ENCODE measurements at places on chromosomes 5 and 9.

- DNase-seq, result no peak
Measured at GRCh38 chr5:19753579-19753978, 234.4 kb downstream of the CDH18 start.

GRCh38 chr5:35488791-35489190, 128.9 kb upstream of the SPEF2 start:
- DNase-seq, result peak; percentile 38

GRCh38 chr5:72141440-72142355, 34.4 kb downstream of the MAP1B start:
- DNase-seq, result no peak

GRCh38 chr9:106911951-106912350, 49.0 kb downstream of the ZNF462 start:
- DNase-seq, result no peak

DNA sequence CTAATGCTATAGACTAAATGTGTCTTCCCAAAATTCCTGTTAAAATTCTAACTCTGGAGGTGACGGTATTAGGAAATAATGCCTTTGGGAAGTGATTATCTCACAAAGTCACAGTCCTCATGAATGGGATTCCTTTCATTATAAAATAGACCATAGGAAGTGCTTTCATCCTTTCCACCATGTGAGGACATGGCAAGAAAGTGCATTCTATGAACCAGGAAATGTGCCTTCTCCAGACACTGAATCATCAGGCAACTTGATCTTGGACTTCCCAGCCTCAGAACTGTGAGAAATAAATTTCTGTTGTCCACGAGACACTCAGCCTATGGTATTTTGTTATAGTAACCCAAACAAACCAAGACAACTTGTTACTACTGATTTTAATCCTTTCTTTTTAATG, 582.4 kb upstream of the C9orf72 start:
- no peak for DNase-seq

GRCh38 chr9:26169708-26170107, 491.5 kb upstream of the TUSC1 start:
- no peak for DNase-seq

- no peak for DNase-seq
Measured at GRCh38 chr5:128252756-128253155, 169.2 kb downstream of the SLC12A2 start.

DNA sequence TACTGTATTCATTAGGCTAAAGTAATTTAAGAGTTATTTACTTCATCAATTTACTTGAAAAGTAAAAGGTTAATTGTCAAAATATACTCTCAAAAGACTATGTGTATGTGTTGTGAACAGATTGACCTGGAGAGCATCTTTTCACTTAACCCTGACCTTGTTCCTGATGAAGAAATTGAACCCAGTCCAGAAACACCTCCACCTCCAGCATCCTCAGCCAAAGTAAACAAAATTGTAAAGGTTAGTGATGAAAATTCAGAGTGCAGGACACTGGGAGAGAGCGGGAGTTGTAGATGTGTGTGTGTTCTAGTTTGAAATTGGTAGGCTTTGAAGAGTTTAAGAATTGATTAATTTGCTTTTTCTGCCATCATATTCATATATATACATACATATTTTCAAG, 41.9 kb downstream of the KIF2A start:
- DNase-seq, result no peak

DNA sequence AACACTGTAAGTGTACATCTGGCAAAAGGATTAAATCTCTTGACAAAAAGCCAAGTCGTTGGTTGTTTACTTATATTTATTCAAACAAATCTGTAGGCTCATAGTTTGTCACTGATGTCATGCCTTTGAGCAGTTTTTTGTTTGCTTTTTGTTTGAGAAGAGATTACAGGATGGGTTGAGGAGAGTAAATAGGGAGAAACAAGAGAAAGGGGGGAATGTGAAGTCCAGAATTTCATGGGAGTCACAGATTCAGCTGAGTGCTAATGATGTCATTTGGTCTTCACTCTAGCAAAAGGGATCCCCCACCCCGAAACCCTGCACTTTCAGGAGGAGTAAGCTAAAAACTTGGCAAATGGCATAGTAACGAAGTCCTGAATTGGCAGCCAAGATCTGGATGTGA, 337.4 kb downstream of the GLIS3 start:
- no peak for DNase-seq

DNA sequence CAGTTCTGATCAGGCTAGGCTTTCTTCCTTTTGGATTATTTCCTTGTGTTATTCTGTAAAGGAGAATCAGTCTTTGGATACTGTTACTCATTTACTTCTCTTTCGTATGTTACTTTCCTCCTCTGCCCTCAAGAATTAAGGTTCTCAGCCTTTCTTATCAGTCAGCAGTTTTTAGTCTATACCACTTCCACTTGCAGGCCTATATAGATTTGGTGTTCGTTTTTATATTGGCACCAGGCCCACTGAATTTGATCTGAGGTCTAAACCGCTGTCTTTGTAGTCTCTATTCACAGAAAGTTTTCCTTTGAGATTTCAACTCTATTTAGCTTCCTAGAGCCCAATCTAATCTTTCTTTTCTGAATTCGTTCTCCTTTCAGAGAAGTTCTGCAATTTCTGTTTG, 62.8 kb downstream of the ERBIN start:
- no peak for DNase-seq

DNA sequence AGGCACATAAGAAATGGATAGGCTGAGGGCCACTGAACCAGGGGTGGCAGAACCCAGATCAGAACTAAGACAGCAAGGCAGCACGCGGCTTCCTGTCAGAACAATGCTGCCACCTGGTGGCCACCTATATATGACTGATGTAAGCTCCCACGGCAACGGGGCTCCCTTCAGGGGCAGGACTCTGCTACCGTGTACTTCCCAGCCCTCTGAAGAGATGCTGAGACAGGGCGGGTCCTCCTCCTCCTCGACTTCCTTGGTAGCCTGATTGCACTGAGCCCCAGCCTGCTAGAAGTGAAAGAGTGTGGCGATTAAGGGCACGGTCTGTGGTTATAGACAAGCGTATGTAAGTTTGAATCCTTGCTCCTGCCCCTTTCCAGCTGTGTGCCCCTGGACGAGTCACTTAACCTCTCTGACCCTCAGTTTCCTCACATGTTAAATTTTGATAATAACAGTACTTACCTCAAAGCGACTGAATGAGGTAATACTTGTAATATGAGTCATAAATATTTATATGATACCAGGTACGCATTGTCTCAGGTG, 13.3 kb downstream of the RPS14 start:
- DNase-seq, result peak; percentile 87

GRCh38 chr5:105677291-105677690, 1993.4 kb downstream of the EFNA5 start:
- no peak for DNase-seq

- DNase-seq, result no peak
Measured at GRCh38 chr5:41736641-41737040, 133.6 kb downstream of the OXCT1 start.

- DNase-seq, result no peak
Measured at GRCh38 chr5:21649969-21650368, 1203.2 kb downstream of the CDH12 start.

DNA sequence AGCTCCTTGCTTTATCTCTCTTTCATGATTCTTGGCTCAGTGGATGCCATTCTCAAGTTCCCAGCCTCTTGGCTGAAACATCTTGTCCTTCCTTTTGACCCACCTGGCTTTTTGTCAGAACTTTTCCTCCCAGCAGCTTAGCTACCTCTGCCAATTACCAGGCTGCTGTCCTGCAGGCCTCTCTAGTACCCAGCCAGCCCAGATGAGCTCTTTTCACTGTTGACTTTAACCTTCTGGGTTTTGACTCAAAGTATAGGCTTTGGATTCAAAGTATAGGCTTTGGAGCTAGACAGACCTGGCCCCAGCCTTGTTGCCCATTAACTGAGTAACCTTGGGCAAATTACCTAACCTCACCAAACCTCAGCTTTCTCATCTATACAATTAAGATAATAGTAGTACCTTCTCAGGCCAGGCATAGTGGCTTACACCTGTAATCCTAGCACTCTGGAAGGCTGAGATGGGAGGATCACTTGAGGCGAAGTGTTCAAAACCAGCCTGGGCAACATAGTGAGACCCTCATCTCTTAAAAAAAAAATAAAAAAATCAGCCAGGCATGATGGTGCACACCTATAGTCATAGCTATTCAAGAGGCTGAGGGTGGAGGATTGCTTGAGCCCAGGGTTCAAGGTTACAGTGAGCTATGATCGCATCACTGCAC, 6.6 kb upstream of the TMEFF1 start:
- no peak for DNase-seq

GRCh38 chr9:136278894-136279293, 25.0 kb downstream of the CCDC187 start:
- DNase-seq, result no peak

DNA sequence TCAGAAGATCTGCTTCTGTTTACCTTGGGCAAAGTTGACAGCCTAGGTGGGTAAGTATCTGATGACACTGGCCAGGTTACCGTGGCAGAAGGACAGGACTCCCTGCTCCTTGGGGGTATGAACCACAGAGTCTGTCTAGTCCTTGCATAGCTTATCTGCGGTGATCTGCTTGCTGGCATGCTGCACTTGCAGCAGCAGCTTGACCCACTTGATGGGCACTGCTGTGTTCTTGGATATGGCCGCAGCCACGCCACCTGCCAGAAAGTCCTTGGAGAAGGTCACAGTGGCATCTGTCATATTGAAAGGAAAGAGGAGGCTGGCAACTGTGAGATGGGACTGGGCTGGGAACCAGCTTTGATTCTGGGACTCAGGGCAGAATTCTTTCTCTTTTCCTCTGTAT, 35.9 kb upstream of the POC5 start:
- no peak for DNase-seq

DNA sequence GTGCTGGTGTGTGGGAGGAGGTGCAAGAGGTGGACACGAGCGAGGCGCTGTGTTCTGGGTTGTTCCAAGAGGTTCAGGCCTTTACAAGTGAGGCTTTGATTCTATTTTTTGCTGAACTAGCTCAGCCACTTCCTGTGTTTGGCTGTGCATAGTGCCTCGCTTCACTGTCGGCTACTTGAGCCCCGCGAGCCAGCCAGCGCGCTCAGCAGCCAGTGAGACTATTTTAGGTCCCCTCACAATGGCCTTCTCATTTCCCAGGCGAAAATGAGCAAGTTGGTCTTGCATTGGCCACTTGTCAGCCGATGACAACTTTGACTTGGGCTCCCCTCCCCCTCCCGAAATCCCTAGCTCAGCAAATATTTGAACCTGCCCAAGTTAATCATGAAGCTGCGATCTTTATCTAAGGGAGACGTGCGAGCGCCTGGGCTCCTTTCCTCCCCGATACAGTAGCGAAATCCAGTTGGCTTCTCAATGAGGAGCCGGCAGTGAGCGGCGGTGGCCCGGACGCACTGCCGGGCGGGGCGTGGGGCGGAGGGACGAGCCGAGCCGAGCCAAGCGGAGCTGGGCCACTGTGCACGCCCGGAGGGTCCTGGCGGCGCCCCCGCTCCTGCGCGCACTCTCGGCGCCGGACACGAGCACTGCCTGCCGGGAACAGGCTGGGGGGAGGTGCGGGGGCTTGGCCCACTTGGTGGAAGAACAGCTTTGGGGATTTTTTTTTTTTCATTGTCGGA, 72.6 kb downstream of the PIK3R1 start:
- DNase-seq, result peak; percentile 22

Measured in inflammatory macrophage treated with lipopolysaccharide for 4 hours (primary cell).